Stimulated activated CD8-positive, alpha-beta memory T cell treated with anti-CD3 and anti-CD28 coated beads, Interleukin-4, amount 100 ng/mL, for 1 hour (primary cell): ENCODE measurements at places on chromosomes 3 and 15.

DNA sequence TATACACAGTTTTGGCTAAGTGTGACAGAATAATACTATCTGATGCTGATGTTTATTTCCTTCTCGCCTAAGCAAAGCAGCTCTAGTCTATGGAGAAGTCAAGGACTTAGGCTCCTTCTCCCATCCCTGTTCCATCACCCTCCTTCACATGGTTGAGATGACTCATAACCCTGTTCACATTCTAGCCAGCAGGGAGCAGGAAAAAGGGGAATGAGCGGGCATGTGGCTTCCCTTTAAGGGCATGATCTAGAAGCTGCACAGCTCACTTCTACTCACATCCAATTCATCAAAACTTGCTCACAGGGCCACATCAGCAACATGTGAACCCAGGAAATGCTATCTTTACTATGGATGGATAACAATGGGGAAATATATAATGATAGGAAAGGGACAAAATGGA is 40.9 kb downstream of the CBLB start:
- no peak for DNase-seq

GRCh38 chr15:69474291-69474690 is 21.7 kb downstream of the RPLP1 start:
- DNase-seq: no peak

DNA sequence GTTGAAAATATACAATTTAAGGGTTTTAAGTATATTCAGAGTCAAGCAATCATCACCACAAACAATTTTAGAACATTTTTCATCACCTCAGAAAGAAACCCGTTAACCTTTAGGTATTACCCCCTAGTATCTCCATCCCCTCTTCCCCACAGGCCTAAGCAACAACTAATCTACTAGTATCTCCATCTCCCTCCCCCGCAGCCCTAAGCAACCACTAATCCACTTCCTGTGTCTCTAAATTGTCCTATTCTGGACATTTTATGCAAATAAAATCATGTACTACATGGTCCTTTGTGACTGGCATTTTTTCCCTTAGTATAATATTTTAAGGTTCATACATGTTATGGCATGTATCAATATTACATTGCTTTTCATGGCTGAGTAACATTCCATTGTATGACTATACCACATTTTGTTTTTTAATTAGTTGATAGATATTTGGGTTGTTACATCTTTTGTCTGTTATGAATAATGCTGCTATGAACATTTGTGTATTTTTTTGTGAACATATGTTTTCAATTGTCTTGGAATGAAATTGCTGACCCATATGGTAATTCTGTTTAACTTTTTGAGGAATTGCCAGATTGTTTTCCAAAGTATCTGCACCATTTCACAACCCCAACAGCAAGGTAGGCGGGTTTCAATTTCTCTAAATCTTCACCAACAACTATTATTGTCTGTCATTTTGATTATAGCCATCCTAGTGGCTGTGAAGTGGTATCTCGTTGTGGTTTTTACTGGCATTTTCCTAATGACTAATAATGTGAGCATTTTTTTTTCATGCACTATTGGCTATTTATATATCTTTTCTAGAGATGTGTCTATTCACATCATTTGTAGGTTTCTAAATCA is 215.6 kb upstream of the CD96 start:
- DNase-seq: no peak

GRCh38 chr3:176954517-176954916 is 242.8 kb downstream of the TBL1XR1 start:
- DNase-seq: no peak

DNA sequence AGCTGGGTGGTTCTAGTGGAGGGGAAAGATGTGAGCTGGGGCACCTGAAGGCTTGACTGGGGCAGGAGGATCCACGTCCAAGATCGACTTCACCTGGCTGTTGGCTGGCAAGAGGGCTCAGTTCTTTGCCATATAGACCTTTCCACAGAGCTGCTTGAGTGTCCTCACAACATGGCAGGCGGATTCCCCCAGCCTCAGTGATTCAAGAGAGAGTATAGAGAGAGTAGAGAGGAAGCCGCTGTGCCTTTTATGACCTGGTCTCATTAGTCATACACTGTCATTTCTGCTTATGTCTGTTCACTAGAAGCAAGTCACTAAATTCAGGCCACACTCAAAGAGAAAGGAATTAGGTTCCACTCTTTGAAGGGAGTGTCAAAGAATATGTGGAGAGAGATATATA is 101.6 kb downstream of the APBA2 start:
- DNase-seq: no peak

GRCh38 chr3:30035935-30036567 is 570.4 kb upstream of the TGFBR2 start:
- DNase-seq: no peak

GRCh38 chr3:55271549-55271948 is 215.6 kb downstream of the WNT5A start:
- DNase-seq: no peak

GRCh38 chr3:30945291-30945690 is 50.8 kb upstream of the GADL1 start:
- DNase-seq: no peak

- DNase-seq: no peak
Observed at GRCh38 chr3:51190827-51191226, 194.3 kb upstream of the MANF start.

GRCh38 chr3:16373341-16373946 is 108.4 kb downstream of the OXNAD1 start:
- DNase-seq: no peak

DNA sequence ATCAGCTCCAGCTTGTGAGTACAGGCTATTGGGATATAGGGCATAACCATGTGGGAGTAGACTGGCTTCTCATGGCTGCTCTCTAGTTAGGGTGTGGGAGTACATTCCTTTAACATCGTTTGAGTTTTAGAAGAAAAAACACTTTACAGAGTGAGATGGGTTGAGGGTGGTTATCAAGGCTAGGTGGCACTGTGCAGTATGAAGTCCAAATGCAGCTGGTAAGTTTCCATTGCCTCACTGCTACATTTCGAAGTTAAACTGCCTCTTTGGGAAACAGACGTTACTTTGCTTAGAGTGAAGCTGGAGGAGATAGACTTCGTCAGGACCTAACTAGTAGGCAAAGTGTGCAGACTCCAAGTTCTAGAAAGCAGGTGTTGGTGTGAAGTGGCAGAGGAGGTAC is 192.4 kb downstream of the SQOR start:
- DNase-seq: no peak

DNA sequence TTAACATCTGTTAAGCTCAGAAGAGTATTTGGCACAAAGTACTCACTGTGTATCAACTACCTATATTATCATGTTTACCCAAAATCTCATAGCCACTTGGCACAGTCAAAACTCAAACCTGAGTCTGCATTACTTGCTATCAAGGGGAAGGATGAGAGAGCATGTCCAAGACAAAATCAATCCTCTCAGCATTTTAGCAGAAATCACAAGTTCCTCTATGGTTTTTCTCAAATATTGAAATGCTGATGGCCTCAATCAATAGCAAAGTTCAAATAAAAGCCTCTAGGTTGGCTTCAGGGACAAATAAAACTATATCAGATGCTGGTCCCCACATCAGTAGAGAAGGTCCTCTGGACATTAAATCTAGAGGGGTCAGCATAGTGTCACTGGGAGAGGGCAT is 14.3 kb downstream of the TBC1D2B start:
- DNase-seq: no peak

DNA sequence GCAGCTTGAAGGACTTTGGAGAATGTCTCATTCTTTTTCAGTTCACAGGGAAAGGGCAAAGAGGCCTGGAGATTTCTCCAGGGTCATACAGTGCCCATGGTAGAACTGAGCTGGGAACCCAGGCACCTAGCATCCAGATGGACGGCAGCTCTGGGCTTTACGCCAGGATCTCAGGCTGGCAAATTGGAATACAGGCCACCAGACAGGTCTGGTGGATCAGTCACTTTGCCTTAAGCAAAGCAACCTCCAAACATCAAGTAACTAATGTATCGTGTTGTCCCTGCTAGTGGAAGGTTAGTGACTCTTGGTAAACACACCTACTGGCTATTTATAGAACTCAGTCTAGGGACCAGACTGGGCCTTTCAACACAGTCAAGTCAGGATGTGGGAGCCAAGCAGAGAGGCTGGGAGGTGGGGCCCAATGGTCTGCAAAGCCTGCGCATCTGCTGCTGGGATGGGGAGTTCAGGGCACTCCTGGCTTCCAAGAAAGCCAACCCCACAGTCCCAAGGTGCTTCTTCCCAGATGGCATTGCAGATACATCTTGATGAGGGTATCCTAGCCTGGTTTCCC is 30.2 kb downstream of the RPLP1 start:
- no peak for DNase-seq

DNA sequence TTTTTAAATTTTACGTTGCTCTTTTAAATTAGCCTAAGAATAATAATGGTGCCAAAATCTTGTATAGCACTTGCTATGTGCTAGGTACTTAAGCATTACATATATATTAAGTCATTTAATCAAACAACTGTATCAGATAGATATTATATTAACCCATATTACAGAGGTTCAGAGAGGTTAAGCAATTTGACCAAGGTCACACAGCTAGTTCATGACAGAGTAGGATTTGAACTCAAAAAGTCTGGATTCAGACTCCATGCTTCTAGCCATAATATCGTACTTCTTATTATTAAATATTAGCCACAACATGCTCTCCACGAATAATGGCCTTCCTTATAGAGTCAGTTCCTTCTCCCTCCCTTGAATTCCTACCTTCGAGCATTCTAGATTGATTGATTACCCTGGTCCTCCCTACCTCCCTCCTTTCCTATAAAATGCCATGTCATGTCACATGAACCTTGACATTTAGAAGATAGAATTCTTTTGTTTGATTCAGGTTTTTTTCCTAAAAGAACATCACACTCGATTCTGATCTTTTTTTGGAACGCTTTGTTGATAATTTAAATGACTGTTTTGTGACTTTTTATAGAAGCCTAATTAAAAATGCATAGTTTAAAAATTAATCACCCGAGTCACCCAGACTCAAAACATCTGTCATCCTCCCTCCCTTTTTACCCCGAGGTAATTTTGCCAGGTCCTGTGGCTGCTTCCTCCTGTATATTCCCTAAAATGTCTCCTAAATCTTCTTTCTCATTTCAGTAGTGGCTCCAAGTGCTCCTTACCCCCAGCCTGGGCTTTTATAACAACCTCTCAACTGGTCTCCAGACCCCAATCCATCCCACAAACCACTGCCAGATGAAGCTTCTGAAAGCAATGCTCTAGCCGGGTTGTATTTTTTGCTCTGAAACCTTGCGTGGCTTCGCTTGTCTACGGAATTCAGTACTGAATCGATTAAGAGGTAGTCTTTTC is 8.5 kb upstream of the PSMD6 start:
- DNase-seq: no peak

DNA sequence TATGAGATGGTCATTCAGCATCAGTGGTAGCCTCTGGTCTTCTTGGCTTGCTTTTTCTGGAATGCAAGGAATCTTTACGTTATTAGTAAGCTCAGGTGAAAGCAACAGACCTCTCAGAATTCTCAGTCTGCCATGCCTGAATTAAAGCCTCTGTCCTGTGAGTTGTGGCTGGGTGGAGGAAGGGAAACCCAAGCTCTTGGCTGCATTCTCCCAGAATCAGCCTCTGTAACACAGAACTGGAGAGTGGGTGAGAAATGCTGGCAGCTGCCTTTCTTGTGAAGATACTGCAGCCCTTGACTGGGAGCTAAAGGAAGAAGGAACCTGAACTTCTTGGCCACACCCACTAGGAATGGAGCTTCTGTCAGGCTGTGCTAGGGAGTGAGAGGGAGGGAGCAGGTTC is 505.8 kb downstream of the EPHA3 start:
- no peak for DNase-seq

- no peak for DNase-seq
Observed at GRCh38 chr3:110180733-110181132, 843.4 kb upstream of the DPPA4 start.

- DNase-seq: no peak
Observed at GRCh38 chr3:100033184-100033583, 81.1 kb downstream of the FILIP1L start.

GRCh38 chr3:50255251-50255615 is 13.7 kb upstream of the SEMA3B start:
- DNase-seq: no peak

GRCh38 chr3:36373084-36373483 is 7.2 kb upstream of the STAC start:
- no peak for DNase-seq

DNA sequence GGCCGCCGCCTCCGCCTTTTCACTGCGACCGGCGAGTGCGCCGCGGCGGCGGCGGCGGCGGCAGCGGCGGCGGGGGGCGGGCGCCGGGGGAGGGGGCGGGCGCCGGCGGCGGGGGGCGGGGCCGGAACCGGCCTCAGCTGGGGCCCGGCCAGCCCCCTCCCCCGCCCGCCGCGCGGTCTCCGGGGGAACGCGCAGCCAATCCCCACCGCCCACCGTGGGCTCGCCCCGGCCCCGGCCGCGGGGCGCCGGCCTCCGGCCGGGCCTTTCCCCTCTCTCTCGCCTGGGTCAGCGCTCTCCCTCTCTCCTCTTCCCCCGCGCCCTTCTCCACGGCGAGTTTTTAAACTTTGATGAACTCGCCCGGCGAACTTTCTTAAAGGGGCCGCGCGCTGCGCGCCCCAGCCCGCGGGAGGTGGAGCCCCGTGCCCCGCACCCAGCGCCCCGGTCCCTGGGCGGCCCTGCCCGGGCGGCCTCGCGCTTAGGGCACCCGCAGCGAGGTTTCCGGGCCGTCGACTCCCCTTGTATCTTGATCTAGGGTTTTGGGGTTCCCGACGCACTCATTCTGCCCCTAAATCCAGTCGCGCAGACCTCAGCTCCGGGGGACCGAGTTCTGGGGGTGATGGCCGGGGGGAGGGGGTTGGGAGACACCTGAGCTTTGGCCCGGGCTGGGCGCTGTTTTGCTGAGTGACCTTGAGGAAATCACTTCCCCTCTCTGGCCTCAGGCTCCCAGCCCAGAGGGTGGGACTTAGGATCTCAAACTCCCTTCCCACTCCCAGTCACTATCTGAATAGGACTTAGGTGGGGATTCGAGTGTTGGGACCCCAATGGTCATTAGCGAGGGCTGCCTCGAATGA is at the start of gene RBPMS2:
Gene RBPMS2, minus strand, starts transcription at position 39 of the 851 bp plus-strand sequence. CDS start 270 bp downstream, outside the sequence.
- DNase-seq: no peak

GRCh38 chr3:140273542-140274195 is 338.7 kb downstream of the CLSTN2 start:
- DNase-seq: no peak

DNA sequence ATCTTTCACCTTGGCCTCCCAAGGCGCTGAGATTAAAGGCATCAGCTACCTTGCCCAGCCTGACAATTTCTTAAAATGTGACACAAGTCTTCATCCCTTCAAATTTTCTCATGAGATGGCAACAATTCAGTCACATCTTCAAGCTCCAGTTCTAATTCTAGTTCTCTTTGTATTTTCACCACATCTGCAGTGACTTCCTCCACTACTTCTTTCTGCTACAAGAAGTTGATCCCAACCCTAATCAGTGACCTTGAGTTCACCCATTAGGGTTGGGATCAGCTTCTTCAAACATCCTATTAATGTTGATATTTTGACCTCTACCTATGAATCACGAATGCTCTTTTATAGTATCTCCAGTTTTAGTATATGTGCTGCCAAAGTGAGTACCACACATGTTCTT is 59.8 kb downstream of the TRIM71 start:
- DNase-seq: no peak

DNA sequence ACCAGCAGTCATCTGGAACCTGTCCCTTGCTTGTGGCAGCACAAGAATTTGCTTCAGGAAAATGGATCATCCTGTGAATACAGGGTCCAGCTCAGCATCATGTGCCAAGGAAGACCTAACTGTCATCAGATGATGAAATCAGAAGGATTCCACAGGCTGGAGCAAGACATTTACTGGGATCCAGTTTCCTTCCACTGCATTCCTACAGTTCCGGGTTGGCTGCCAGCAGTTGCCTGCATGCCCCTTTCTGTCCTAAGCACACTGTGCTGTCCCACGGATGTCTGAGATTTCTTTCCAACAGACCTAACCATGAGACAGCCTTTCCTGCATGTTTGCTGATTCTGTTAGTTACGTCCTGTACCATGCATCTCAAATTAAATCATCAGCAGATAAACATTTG is 140.7 kb downstream of the IMPG2 start:
- no peak for DNase-seq
